ENCODE measurements at places on chromosomes 2 and 18.

GRCh38 chr2:198595721-198596120, 791.3 kb downstream of the PLCL1 start:
- DNase-seq: no peak

DNA sequence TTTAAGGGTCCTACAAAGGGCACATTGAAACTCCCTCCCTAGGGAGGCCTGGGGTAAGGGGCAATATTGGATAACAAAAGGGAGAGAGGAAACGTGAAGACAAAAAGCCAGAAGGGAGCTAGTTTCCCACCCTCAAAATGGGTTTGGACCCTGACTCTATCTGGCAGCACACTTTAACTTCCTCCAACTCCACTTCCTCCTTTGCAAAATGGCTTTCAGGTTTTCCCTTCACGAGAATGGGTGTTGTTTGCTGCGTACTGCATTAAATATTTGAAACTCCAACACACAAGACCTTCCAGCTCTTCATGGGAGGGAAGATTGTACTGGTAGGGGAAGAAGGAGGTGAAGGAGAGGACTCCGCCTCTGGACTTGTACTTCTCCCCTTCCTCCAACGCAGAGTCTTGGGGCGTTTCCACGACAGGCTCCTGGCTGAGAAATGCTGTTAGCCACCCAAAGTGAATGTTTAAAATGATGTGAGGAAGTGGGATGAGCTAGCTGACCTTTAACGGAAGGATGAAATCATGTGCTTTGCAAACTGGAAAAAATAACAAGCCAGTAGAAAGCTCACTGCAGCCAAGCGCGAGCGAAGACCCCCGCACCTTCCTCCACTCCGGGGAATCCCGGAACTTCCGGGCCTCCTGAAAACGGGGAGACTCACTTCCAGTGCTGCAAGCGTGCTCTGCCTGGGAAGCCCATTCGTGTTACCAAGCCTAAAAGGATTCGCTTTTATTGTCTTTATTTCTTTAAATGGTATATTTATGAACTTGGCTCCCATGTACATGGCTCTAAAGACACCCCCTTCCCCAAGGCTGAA, 85.6 kb downstream of the VIT start:
- no peak for DNase-seq

DNA sequence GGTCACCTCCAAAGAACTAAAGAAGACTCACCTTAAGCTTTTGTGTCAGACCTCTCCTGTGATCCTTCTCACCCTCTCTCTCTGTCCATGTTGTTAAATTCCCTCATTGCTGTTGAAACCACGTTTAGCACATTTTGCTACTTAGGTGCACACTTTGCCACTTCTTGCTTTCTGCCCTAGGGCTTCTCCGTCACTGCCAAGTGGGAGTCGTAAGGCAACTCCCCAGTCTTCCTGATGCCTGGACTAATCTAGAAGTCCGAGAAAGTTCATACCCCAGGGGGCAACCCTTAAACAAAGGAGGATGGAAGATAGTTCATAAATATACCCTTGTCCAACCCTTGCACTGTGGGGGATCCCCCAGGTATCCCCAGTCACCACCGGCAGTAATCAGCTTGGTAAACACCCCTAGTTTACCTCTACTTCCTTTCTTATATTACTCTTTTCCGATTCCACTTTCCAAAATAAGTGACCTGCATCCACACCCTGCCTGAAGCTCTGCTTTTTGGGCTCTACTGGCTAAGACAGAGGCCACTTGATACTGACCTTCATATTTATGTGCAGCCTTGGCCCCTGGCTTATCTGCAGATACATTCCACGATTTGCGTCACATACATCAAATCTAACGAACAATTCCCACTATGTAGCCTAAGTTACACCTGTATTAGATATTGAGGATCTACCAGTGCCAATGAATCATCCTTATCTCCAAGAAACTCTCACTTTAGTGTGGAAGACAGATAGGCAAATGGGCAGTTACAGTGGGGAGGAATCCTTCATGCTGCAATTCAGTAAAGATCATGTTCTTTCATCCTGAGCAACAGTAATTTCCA, 776.2 kb downstream of the RNF144A start:
- no peak for DNase-seq

DNA sequence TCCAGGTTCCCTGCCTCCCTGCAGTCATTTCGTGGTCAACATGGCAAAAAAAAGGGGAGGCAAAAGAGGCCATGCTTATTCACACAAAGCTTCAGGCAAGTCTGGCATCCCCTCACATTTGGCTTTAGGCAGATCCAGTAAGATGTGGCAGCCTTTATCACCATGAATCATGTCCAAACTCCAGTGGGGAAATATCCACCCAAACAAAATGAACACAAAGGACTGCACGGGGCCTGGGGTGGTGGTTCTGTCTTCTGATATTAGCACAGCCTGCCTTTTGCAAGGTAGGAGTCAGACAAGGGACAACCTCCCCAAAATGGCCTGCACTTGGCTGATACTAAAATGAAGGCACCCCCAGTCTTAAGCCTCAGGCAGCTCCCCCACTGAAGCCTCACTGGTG, 129.9 kb downstream of the ZBTB7C start:
- no peak for DNase-seq

DNA sequence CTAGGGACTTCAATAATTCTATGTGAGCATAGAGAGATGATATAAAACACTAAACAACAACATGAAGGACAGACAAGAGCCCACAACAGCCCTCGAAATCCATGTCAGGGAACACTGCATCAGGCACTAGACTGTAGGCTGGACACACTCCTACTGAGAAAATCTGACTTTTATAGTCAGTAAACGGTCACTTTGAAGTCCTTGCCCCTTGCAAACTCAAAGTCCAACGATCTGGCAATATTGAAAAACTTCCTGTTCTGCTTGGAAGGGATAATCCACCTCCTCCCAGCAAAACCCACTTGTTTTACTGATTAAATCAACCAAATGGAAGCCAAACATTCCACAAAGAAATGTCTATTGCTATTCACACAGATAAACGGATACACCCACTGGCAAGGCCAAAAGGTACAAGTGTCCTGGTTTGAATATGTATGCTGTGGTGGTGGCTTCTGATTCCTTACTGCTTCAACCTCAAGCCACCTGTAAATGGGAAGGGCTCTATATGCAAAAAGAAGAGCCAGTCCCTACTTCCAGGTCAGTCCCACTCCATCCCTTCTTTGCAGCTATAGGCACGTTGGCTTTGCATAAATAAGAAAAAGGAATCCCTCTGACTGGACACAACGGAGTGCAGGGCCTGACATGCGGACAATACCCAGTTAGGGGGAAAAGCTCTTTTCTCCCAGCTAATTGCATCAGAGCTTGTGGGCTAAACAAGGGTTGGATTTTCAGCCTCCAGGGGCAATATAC, 56.6 kb downstream of the STK39 start:
- no peak for DNase-seq

- no peak for DNase-seq
Measured at GRCh38 chr18:13934676-13935075, 19.3 kb upstream of the MC2R start.

GRCh38 chr2:221529943-221530652, 42.0 kb downstream of the EPHA4 start:
- no peak for DNase-seq

DNA sequence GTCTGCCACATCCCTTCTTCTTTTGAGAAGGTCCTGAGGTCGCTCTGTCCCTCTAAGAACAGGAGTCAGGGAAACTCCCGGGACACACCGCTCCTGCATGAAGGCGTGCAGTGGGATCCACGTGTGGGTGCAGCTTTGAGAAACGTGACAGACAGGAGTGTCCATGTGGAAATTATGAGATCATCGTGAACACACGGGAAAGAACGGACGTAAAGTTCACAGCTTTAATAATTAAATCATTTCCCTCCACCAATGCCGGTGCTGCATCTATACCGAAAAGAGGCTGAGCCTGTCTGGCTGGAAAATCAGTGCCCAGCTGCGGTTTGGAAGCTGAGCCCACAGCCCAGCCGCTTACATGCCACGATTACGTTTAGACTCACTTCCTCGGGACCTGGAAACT, 372.4 kb upstream of the SALL3 start:
- DNase-seq: no peak

GRCh38 chr2:206543073-206543472, 99.2 kb upstream of the FAM237A start:
- DNase-seq: no peak

GRCh38 chr2:27703638-27704341, 40.1 kb downstream of the SLC4A1AP start:
- DNase-seq: peak; percentile 81

- no peak for DNase-seq
Measured at GRCh38 chr2:204175552-204176271, 239.1 kb downstream of the ICOS start.

GRCh38 chr2:102437122-102437521, 14.2 kb downstream of the IL18RAP start:
- no peak for DNase-seq

- no peak for DNase-seq
Measured at GRCh38 chr2:144520756-144521487, 1.0 kb upstream of the ZEB2 start.

- no peak for DNase-seq
Measured at GRCh38 chr2:6492573-6492972, 373.1 kb downstream of the CMPK2 start.

GRCh38 chr2:119157850-119158511, 570 bp downstream of the C1QL2 start:
- no peak for DNase-seq

GRCh38 chr2:20169796-20170703, 54.9 kb downstream of the SDC1 start:
- no peak for DNase-seq

DNA sequence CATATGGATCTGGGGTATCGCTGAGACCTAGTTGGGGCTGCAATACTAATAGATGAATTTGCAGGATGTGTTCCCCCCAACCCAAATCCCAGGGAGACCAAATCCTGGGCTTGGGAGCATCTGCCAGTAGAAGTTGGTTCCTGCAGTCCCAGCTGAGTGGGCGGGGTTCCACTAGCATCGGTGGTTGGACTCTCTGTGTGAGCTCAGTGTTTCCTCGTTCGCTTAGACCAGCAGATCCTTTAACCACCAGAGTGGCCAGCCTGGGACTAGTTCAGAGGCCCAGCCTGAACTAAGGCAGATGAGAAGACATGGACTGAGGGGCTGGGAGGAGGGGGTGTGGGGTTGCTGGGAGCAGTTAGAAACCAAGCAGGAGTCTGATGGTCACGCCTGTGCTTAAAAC, 40.7 kb downstream of the PCARE start:
- no peak for DNase-seq

DNA sequence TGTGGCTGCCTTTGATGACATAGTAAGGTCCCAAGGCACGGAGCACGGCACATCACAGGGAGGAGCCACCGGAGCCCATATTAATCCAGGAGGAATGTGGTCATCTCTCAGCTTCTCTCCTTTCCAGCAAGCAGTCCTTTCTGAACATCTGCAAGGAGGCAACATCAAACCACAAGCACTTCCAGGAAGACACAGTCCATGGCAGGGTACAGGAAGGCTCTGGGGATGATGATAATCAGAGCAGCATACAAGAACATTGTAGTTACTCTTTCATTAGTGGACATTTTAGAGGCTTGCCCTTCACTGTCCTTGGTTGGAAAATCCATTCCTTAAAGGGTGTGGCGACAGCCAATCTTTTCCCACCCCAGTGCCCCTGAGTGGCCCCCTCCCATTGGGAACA, 31.1 kb downstream of the YPEL5 start:
- no peak for DNase-seq

DNA sequence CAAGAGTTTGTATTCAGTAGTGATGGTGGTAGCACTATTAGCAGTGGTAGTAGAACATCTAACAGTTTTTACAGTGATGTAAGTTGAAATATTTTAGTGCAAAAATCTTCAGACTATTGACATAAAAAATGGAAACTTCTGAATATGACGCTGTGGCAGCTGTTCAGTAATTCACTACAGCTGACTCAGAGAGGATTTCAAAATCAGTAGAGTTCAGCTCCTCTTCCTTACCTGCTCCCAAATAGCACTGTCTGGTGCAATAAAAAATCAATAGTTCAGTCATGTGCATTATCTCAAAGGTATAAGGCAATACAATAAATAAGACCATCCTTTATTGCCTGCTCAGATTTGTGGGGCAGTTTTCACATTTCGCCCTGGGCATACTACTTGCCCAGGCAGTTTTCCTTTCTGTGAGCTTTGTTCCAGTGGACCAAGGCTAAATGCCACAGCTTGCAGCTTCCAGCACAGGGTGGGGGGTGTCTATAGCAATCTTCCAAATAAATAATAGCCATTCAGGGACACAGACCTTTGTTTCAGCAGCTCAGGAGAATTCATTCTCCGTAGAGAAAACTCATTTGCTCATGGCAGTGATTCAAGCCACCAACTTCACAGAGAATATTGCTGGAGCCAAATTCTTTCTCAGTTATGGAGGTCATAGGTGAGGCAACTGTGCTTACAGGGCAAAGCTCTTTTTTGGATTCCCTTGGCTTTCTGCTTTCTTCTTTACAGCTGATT, 33.9 kb upstream of the GORASP2 start:
- no peak for DNase-seq

DNA sequence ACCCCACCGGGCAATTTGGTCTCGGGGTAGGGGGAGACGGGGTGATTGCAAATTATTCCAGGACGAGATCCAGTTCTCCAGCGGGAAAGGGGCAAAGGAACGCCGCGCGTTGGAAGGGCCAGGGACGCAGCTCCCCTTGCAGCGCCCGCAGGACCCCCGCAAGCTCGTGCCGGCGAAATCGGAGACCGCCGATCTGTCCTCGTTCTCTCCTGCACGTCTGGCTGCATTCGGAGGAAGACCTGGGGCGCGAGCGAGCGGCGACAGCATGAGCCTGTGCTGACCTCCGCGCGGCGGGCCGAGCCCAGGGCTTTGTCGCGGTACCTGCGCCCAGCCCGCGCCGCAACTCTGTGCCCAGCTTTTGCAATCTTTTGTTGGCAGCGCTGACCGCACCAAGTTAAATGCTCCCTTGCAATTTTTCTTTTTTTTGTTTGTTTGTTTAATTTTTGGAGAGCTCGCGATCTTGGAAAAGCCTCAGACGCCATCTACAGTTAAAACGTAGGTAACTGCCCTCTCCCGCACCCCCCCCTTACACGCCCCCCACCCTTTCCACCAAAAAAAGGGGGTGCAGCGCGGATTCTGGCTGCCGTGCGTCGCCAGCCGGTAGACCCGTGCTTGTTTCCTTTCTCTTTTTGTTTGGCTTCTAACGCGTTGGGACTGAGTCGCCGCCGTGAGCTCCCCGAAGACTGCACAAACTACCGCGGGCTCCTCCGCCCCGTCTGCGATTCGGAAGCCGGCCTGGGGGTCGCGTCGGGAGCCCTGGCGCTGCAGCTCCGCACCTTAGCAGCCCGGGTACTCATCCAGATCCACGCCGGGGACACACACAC, 667 bp downstream of the TRIB2 start:
- no peak for DNase-seq

GRCh38 chr2:232058931-232059330, 97.4 kb downstream of the DIS3L2 start:
- DNase-seq: no peak

DNA sequence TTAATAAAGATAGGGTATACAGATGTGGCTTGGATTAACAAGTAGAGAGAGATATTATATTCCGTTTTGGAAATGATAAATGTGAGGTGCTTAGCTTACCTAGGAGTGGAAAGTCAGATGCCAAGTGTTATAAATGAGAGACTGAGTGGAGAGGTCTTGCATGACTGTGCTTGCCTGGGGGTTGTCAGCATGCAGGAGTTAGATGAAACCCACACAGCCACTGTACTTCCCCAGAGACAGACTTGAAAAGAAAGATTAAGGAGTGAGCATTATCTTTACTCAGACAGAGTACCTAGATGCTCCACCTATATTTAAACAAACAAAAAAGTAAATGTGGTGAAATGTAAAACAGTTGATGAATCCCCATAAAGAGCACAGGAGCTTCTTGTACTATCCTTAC, 482.7 kb downstream of the RIT2 start:
- no peak for DNase-seq

- no peak for DNase-seq
Measured at GRCh38 chr18:74778191-74778847, 180.6 kb downstream of the ZNF407 start.
